Liver (tissue), 10 donors: ENCODE measurements at places on chromosomes 1 and 21. TPM values are rescaled to one million over a fixed set of nuclear protein-coding genes. Genes with fewer than 3 reads are reported as not detected.
A peak's percentile ranks its signal among the peaks of the same experiment; 100 is the strongest.

- no peak for DNase-seq
- no peak overlapping the region for H3K27ac ChIP-seq
- peaks cover 6% of the 10 kb centered on the region for H3K27me3 ChIP-seq
- no peaks in the 10 kb centered on the region for H3K36me3 ChIP-seq
- H3K4me3 ChIP-seq, result no peak overlapping the region
Observed at GRCh38 chr1:29801003-29801402, 564.7 kb downstream of the PTPRU start.

- H3K27ac ChIP-seq, result no peak overlapping the region
- H3K4me1 ChIP-seq, result no peaks in the 10 kb centered on the region
- H3K36me3 ChIP-seq, result no peaks in the 10 kb centered on the region
- no peaks in the 10 kb centered on the region for H3K27me3 ChIP-seq
- DNase-seq, result no peak
Observed at GRCh38 chr1:174358786-174359453, 88.8 kb upstream of the GPR52 start.

GRCh38 chr1:112501810-112502641 lies 6.7 kb upstream of the WNT2B start:
- peak overlapping the region; percentile 60 for H3K4me3 ChIP-seq
- H3K36me3 ChIP-seq, result no peaks in the 10 kb centered on the region
- DNase-seq, result peak; percentile 54
- peaks cover 9% of the 10 kb centered on the region for H3K4me1 ChIP-seq

GRCh38 chr1:200226268-200226968 lies 183.4 kb downstream of the ZNF281 start:
- H3K4me3 ChIP-seq, result no peak overlapping the region
- no peak for DNase-seq
- H3K36me3 ChIP-seq, result no peaks in the 10 kb centered on the region
- peaks cover 10% of the 10 kb centered on the region for H3K4me1 ChIP-seq
- no peak overlapping the region for H3K27ac ChIP-seq

GRCh38 chr1:229666585-229666984 lies 40.5 kb downstream of the URB2 start:
- H3K27me3 ChIP-seq, result no peaks in the 10 kb centered on the region
- no peaks in the 10 kb centered on the region for H3K36me3 ChIP-seq
- H3K4me1 ChIP-seq, result no peaks in the 10 kb centered on the region
- no peak for DNase-seq

DNA sequence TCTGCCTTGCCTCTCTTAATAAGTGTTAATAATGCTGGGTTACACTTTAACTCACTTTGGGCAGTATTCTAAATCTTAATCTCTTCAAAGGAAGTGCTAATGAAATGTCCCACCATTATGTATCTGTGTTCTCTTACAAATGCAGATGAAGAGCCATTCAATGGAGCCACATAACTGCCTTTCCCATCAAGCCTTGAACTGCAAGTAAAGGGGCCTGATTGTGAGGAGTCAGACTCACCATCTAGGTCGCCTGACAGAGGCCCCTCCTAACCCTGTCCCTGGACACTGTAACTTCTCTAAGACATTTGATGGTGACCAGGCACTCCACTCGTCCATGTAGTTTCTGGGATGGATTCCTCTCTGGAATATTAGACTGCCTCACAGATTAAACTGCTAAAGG lies 329.4 kb downstream of the KIF26B start:
- no peaks in the 10 kb centered on the region for H3K27me3 ChIP-seq
- H3K4me3 ChIP-seq, result no peak overlapping the region
- no peaks in the 10 kb centered on the region for H3K4me1 ChIP-seq
- no peaks in the 10 kb centered on the region for H3K36me3 ChIP-seq
- no peak for DNase-seq

- H3K27me3 ChIP-seq, result no peaks in the 10 kb centered on the region
- no peaks in the 10 kb centered on the region for H3K4me1 ChIP-seq
- no peak overlapping the region for H3K27ac ChIP-seq
- H3K4me3 ChIP-seq, result no peak overlapping the region
Observed at GRCh38 chr1:207070811-207071210, 17.7 kb downstream of the PFKFB2 start.

- no peak for DNase-seq
- H3K4me1 ChIP-seq, result peaks cover 35% of the 10 kb centered on the region
- H3K36me3 ChIP-seq, result no peaks in the 10 kb centered on the region
- H3K27ac ChIP-seq, result peak overlapping the region; percentile 55
- no peak overlapping the region for H3K4me3 ChIP-seq
Observed at GRCh38 chr1:228937851-228938536, 202.7 kb downstream of the RHOU start.

DNA sequence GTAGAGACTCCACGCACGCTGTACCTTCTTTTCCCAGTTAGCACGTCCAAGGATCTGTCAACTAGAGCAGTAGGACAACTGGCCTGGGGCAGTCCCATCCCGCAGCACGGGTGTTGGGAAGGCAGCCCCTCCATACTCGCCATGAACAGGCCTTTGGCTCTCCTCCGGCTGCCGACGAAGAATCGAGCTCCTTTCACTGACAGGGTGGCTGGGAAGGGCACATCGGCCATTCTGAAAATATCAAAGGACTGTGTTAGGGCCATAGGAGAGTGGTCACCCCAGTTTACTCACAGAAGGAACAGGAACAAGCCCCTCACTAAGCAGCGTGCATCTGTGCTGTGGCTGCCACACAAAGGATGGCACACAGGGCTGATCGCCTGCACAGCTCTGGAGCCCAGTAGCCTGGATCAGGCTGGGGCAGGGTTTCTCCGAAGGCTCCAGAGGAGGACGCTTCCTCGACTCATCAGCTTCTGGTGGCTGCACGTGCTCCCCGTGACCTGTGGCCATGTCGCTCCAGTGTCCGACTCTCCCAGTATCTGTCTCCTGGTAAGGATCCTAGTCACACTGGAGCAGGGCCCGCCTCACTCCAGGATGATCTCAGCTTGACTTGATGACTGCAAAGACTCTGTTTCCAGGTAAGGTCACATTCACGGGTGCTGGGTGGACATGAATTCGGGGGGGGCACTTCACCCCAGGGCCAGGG lies 8.9 kb downstream of the KRTAP10-1 start:
- DNase-seq, result no peak
- H3K4me1 ChIP-seq, result no peaks in the 10 kb centered on the region
- no peaks in the 10 kb centered on the region for H3K27me3 ChIP-seq
- no peaks in the 10 kb centered on the region for H3K36me3 ChIP-seq

GRCh38 chr1:162138599-162139181 lies 69.2 kb downstream of the NOS1AP start:
- H3K36me3 ChIP-seq, result no peaks in the 10 kb centered on the region
- no peak overlapping the region for H3K4me3 ChIP-seq
- H3K4me1 ChIP-seq, result peaks cover 3% of the 10 kb centered on the region
- H3K27me3 ChIP-seq, result no peaks in the 10 kb centered on the region

- no peak overlapping the region for H3K4me3 ChIP-seq
- H3K36me3 ChIP-seq, result no peaks in the 10 kb centered on the region
- H3K27ac ChIP-seq, result no peak overlapping the region
- no peak for DNase-seq
Observed at GRCh38 chr1:45772971-45773370, 22.5 kb upstream of the IPP start.

DNA sequence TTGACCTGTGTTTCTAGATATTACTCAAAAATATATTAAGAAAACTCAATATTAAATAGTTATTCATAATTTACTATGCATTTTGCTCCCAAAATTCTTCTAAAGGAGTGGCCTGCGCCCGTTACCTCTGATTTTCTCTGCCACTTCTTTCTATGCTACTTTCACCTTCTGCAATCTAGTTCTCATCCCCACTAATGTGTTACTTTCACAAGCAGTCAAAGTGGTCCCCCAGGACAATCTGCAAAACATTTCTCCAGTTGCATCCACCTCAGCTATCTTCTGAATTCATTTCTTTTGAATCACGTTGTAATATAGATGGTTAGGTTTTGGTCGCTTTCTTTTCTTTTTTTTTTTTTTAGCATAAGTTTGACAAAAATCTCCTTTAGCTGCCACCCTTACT lies 13.4 kb downstream of the INSL5 start:
- no peaks in the 10 kb centered on the region for H3K4me1 ChIP-seq
- no peak overlapping the region for H3K4me3 ChIP-seq
- no peaks in the 10 kb centered on the region for H3K27me3 ChIP-seq
- H3K36me3 ChIP-seq, result no peaks in the 10 kb centered on the region

DNA sequence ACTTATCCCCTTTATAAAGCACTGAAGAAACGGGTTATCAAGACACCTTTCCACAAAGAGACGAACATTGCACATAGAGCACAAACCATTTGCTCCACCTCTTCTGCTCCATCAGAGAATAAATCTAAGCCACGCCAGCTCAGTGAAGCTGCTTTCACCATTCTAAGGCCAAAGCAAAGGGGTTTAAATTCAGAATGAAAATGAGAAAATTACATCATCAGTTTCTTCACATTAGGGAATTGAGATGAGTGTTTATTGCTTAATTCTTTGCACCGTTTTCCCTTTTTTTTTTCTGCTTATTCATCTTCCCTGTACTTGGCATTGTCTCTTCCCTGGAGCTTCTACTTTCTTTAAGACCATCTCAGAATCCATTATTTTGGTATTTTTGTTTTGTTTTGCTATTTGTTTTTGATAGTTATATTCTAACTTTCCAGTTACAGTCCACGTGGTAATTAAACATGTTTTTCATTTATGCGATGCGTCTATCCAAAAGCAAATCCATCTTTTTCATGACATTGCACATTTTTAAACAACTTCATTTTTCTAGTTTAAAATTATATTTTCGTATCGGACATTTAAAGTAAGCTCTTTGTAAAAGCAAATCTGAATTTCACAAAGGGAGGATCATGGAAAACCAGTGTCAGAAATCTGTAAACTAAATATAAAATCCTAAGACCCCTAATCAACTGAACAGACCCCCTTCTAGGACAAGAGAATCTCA lies 1.9 kb upstream of the OR2T34 start:
- no peak overlapping the region for H3K4me3 ChIP-seq
- no peaks in the 10 kb centered on the region for H3K36me3 ChIP-seq
- no peak overlapping the region for H3K27ac ChIP-seq
- H3K4me1 ChIP-seq, result no peaks in the 10 kb centered on the region

- no peak for DNase-seq
- no peak overlapping the region for H3K27ac ChIP-seq
- no peaks in the 10 kb centered on the region for H3K36me3 ChIP-seq
- no peak overlapping the region for H3K4me3 ChIP-seq
- H3K27me3 ChIP-seq, result no peaks in the 10 kb centered on the region
- H3K4me1 ChIP-seq, result no peaks in the 10 kb centered on the region
Observed at GRCh38 chr1:108089477-108089876, 110.7 kb downstream of the SLC25A24 start.

GRCh38 chr1:228225740-228226139 lies 17.9 kb downstream of the OBSCN start:
- H3K4me3 ChIP-seq, result no peak overlapping the region
- no peak overlapping the region for H3K27ac ChIP-seq
- H3K4me1 ChIP-seq, result no peaks in the 10 kb centered on the region
- no peaks in the 10 kb centered on the region for H3K36me3 ChIP-seq
- H3K27me3 ChIP-seq, result no peaks in the 10 kb centered on the region

- peaks cover 12% of the 10 kb centered on the region for H3K36me3 ChIP-seq
- peak overlapping the region; percentile 81 for H3K27ac ChIP-seq
- H3K4me3 ChIP-seq, result peak overlapping the region; percentile 45
- peak; percentile 65 for DNase-seq
Observed at GRCh38 chr21:46184625-46185555, 631 bp upstream of the SPATC1L start.

DNA sequence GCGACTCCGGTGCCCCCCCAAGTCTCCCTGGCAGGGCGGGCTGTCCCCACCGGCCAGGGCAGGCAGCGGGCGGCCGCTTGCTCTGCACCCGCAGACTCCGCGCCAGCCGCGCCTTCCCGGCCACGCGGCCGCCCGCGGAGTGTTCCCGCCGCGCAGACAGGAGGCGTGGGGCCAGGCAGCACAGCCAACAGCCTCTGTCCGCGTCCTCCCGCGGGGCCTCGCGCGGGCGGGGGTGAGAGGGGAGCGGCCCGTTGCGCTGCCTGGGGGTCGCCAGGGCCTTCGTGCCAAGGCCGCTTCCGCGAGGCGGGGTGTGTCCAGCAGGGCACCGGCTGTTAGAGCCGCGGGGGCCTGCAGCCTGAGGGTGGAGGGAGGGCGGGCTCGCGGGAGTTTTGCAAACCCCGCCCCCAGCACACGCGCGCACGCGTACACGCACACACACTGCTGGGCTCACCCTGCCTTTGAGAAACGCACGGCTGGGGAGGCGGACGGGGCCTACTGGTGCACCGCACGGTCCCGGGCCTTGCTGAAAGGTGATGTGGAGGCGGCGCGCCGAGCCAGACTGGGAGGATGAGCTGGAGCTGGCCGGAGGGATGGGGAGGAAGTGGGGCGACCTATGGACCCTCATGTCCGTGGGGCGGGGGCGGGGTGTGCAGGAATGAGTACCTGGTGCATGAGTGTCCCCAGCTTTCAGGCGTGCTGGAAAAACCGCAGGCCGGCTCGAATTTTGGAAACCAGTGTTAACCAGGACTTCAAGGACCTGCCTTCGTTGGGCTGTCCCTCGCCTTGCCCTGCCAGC lies 41.5 kb downstream of the KIAA1614 start:
- no peaks in the 10 kb centered on the region for H3K36me3 ChIP-seq
- DNase-seq, result peak; percentile 81
- no peaks in the 10 kb centered on the region for H3K27me3 ChIP-seq
- H3K27ac ChIP-seq, result peak overlapping the region; percentile 41
- peak overlapping the region; percentile 52 for H3K4me3 ChIP-seq
- no peaks in the 10 kb centered on the region for H3K4me1 ChIP-seq

- no peaks in the 10 kb centered on the region for H3K27me3 ChIP-seq
- H3K36me3 ChIP-seq, result no peaks in the 10 kb centered on the region
- no peak overlapping the region for H3K27ac ChIP-seq
- H3K4me1 ChIP-seq, result no peaks in the 10 kb centered on the region
- peak; percentile 74 for DNase-seq
Observed at GRCh38 chr1:21594935-21595897, 73.9 kb downstream of the RAP1GAP start.

DNA sequence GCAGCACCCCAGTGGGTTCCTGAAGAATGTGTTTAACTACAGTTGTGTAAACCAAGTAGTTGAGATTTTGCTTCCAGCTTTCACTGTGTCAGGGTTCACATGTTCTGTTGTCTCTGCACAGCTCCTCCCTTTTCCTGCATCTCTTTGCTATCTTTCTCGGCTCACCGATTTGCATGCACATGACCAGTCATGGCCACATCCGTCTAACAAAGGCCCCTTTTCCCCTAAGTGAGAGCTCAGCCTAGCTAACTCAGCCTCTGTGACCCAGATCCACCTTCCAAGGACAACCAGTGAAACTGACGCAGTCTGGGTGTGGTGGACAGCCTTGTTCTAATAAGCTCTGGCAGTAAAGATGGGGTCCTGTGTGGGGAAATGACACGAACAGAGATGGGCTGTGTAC lies 101.1 kb downstream of the ZP4 start:
- no peak for DNase-seq
- no peaks in the 10 kb centered on the region for H3K4me1 ChIP-seq
- no peak overlapping the region for H3K4me3 ChIP-seq
- no peaks in the 10 kb centered on the region for H3K36me3 ChIP-seq

- H3K4me1 ChIP-seq, result no peaks in the 10 kb centered on the region
- no peak for DNase-seq
Observed at GRCh38 chr21:39669485-39669884, 56.7 kb downstream of the B3GALT5 start.

The SLC66A1 gene
- 16.0 TPM for polyA plus RNA-seq

The ZNF593OS gene
- 0.32 TPM for polyA plus RNA-seq

The TMEM82 gene
- 26.3 TPM for polyA plus RNA-seq

The LCE1F gene
- not detected for polyA plus RNA-seq

The CYP4A11 gene
- polyA plus RNA-seq, result 582 TPM

The NBPF20 gene
- 2.4 TPM for polyA plus RNA-seq

The TMEM35B gene
- 31.7 TPM for polyA plus RNA-seq

The IFI44 gene
- polyA plus RNA-seq, result 10.3 TPM

The GJA8 gene
- polyA plus RNA-seq, result not detected
